ENCODE measurements at places on chromosomes 1 and 21.

DNA sequence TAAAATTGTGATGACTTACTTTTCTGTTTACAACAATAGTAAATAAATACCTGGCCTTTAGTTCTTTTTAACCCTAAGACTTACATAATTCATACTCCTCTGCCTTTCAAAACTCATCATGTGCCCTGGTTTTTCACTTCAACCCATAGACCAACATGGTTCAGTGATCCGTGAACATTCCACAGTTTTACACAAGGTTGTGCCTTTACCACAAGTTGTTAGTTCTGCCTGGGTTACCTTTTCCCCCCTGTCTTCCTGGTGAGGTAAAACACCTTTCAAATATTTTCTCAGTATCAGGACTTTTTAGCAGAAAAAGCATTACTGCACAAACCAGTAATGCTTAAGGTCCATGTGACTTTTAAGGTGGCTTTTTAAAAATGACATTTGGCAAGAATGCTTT lies 1466.4 kb downstream of the PLA2G4A start:
- DNase-seq = no peak

DNA sequence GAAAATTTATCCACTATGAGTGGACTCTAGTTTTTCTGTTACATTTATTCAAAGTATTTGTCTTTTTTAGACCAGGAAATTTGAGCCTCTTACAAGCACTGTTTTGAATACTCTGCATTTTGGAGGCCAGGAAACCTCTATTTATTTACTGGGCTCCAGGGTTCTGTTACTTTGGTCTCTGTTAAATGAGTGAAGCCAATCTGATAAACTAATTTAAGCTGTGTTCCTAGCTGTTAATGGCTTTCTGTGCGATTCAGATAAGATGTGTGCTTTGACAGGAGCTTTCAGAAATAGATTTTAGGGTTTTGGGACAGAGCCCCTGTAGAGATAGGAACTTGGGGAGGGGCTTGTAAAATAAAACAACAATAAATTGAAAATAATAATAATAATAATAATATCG lies 23.9 kb downstream of the ACKR1 start:
- no peak for DNase-seq

- no peak for DNase-seq
Observed at GRCh38 chr1:24636661-24637357, 6.3 kb upstream of the SRRM1 start.

- DNase-seq = no peak
Observed at GRCh38 chr1:232334811-232335210, 295.1 kb downstream of the SIPA1L2 start.

DNA sequence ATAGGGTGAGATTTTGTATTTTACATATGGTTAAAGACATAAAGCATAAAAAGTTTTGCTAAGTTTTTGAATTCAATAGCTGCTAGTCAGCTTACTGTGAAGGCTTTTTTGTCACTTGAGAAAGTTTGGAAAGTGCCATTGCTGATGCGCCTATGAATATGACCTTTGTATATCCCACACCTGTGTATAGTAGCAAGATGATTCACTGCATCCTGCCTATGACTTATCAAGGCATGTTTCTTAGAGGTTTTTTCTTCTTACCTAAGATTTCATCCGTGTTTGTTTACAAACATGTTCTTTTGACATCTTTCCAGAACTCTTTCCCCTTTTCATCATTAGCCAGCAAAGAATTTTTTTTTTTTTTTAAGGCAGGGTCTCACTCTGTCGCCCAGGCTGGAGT lies 51.5 kb downstream of the PRKAA2 start:
- DNase-seq = no peak

GRCh38 chr21:44299085-44299457 lies 782 bp upstream of the PFKL start:
- no peak for DNase-seq

DNA sequence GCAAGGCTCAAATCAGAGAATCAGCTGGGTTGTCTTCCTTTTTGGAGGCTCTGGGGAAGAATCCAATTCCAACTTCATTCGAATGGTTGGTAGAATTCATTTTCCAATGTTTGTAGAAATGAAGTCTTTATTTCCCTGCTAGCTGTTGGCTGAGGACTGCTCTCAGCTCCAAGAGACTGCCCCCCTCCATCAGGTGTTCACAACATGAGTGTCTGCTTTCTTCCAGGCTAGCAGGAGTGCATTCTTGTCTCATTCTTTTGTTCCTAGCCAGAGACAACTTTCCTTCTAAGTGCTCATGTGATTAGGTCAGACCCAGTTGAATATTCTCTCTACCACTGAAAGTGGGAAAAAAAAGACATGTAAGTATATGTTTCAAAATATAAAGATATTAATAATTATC lies 95.2 kb downstream of the HLX start:
- no peak for DNase-seq

DNA sequence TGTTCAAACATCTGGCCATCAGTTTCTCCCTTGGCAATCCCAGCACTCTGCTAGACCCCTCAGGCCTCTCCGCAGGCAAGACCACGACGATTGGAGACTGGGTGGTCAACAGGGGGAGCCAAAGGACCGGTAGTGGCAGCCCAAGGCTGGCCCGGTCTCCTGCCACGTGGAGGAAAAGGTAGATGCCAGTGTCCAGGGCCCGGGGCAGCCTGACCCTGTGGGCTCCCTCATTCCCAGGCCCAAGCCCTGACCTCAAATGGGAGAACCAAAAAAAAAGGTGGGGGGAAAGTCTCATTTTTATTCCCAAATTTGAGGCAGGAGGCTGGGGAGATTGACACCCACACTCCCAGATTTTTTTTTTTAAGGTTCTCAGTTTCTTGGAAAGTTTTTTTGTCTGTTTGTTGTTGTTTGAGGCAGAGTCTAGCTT lies 24.8 kb downstream of the S100A6 start:
- DNase-seq = peak; percentile 89

DNA sequence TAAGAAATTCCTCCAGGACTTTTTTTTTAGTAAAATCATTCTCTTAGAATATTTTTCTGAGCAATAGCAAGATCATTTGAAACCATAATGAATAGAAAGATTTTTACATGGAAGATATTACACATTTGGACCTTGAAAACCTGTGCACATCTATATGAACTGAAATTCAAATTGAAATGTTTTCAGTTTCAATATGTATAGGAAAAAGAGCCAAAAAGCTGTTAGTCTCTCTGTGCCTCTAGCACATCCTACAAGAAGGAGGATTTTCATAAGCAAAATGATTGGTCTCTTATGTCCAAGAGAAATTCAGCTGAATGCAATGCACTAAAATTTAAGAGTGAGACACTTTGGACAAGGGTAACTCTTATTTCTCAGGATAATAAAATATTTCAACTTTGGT lies 8.2 kb downstream of the HMCN1 start:
- DNase-seq = peak; percentile 27
